ENCODE measurements at places on chromosomes 4 and X. TPM values are rescaled to one million over a fixed set of nuclear protein-coding genes. Genes with fewer than 3 reads are reported as not detected.

CFAP99 gene
- total RNA-seq, result not detected

DNA sequence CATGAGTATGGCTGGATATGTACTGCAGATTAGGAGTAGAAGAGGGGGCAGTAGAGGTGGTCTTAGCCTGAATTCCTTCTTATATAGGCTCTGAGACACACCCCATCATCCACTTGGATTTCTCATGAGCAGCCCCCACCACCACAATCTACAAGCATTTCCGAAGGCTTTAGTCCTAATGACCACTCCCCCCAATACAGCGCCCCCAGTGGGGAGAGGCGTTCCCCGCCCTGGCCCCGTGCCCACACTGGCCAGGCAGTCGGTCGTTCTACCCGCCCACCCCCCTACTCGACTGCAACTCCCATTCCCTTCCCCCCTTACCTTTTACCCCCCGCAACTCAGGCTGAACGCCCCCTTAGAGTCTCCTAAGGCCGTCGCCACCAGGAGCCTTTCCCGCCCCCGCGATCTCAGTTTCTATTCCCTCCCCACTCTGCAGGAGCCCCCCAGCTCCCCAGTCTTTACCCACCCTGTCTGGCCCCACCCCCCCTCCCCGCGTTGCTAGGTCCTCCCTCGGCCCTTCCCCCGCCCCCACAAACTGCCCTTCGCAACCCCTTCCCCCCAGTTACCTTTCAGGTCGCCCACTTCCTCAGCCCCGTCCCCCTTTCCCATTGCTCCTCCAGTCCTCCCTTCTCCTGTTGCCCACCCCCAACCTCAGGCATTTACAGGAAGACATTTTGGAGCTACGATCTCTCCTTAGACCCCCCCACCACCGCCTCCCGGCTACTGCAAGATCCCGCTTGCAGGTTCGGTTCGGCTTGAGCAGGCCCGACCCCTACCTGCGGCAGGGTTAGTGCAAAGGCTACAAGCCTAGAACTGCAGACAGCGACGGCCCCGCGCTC lies 468 bp downstream of the ZMYM3 start:
- no peak for DNase-seq

DNA sequence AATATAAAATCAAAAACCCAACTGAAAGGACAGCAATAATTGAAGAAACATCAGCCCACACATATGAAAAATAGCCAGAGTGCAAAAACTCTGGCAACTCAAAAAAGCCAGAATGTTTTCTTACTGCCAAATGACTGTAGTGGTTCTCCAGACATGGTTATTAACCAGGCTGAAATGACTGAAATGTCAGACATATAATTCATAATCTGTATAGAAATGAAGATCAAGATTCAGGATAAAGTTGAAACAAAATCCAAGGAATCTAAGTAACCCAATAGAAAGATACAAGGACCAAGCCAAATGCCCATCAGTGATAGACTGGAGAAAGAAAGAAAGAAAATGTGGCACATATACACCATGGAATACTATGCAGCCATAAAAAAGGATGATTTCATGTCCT lies 553.3 kb upstream of the KLHL4 start:
- DNase-seq, result no peak

- no peak for DNase-seq
These were observed 546.3 kb downstream of the MAGEB5 start for GRCh38 chrX:26762253-26762652.

DNA sequence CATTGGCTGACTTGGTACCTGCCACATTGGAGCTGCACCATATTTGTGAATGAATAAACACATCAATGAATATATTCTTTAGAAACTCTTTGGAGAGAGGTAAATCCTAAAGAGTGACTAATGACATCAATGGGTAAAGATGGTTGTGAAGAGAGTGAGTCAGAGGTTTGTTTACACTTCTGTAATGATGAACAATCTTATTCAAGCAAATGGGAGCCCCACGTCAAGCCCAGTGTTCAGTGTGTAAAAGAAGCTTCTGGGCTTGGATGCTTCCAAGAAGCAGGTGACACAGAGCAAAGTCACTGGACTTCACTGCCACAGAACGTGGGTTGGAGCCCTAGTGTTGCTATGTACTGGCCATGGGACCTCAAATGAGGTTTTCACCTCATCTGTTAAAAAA lies 319.0 kb downstream of the STK32B start:
- no peak for DNase-seq

GRCh38 chr4:113311047-113311446 lies 261.6 kb downstream of the ANK2 start:
- DNase-seq, result no peak

DNA sequence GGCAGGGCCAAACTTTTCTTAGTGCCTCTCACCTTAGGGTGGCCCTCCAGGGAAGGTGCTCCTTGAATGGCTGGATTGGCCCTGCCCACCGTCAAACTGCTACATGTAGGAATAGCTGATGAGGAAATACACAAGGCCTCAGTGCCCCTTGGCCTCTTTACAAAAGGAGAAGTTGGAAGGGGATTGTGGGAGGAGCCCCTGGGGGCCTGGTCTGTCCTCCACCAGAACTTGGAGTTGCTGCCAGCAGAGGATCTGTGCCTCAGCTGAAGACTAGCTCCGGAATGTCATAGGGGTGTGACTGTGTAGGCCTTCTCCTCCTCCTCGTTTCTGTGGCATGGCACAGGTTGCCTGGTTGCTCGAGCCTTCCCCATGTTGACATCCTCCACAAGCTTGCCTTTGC lies 142.7 kb downstream of the AMMECR1 start:
- DNase-seq, result no peak
